ENCODE measurements at places on chromosomes 16 and 17. TPM values are rescaled to one million over a fixed set of nuclear protein-coding genes. Genes with fewer than 3 reads are reported as not detected.

GRCh38 chr16:89192956-89193575, 7.3 kb downstream of the SLC22A31 start:
- DNase-seq: no peak

DNA sequence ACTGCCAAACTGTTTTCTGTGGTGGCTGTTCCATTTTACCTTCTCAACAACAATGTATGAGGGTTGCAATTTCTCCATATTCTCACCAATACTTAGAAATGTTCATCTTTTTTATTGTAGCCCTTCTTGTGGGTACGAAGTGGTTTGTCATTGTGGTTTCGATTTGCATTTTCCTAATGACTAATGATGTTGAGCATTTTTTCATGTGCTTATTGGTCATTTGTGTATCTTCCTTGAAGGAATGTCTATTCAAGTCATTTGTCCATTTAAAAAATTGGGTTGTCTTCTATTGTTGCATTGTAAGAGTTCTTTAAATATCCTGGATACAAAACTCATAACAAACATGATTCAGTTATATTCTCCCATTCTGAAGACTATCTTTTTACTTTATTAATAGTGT, 47.5 kb upstream of the CCL2 start:
- DNase-seq: no peak

GRCh38 chr16:83200005-83200779, 573.4 kb downstream of the CDH13 start:
- no peak for DNase-seq

- no peak for DNase-seq
These were observed at the start of gene ST6GALNAC2 for GRCh38 chr17:76585649-76586593. Gene ST6GALNAC2 (minus strand): TSS chr17:76585860. CDS start chr17:76585808, 52 bp downstream.

CACNG3 gene
- not detected for polyA plus RNA-seq

SLC47A2 gene
- 0.38 TPM for polyA plus RNA-seq

KRTAP4-5 gene
- not detected for polyA plus RNA-seq

TBX21 gene
- 0.29 TPM for polyA plus RNA-seq

Measured in forelimb muscle (tissue), 1 donor.